ENCODE measurements at places on chromosomes 5 and 9.

DNA sequence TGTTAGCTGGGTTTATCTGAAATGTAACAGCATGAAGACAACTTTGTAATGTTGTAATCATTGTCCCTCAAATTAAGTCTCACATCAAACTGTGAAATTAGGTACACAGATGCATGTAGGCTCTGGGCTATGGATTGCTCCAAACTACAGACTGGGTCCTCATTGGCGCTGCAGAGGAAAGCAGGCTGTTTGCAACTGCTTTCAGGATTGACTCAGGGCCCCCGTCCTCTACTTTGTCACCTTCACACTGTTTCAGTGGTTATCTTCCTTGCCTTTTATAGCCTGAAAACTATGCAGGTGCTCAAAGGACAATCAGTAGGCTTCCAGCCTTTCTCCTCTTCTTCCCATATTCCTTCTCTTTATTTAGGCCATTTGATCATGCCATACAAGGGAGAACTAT lies 18.0 kb downstream of the GRAMD2B start:
- no peak for DNase-seq

DNA sequence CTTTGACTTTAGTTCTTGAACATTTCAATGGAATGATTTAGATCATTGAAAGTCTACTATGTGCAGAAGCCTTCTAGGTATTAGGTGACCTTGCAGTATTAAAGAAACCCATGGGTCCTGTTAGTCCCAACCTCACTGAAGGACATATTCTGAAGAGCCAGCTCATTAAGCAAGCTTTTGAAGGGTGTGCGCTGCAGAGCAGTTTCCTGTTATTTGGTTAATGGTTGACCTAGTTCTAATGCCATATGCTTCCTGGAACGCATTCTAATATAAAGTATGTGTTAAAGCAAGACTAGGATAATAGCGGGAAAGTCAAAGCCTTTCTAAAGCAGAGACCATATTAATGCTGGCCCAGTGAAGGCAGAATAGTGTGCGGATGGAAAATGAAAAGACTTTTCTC lies 20.1 kb downstream of the ZNF462 start:
- DNase-seq: no peak

DNA sequence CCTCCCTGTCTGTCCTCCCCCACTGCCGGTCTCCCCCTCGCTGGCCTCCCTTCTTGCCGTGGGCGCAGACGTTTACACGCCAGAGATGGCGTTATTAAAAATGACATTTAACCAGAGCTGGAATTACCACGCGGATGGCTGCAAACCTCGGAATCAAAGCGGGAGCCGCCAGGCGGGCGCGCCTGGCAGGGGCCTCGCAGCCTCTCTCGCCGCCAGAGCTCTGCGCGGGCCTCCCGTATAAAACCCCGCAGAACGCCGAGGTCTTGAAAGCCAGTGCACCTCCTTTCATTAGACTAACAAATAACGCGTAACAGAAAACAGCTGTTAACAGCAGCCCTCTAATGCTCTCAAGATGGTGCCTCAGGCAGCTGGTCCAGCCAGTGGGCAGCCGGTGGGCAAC lies 10.2 kb downstream of the PRRX2 start:
- DNase-seq: no peak

GRCh38 chr5:119287547-119288111 lies 68.2 kb upstream of the TNFAIP8 start:
- no peak for DNase-seq

- DNase-seq: no peak
Observed at GRCh38 chr5:144304688-144305087, 134.0 kb downstream of the KCTD16 start.

GRCh38 chr5:135364421-135365262 lies 34.4 kb downstream of the MACROH2A1 start:
- DNase-seq: no peak

DNA sequence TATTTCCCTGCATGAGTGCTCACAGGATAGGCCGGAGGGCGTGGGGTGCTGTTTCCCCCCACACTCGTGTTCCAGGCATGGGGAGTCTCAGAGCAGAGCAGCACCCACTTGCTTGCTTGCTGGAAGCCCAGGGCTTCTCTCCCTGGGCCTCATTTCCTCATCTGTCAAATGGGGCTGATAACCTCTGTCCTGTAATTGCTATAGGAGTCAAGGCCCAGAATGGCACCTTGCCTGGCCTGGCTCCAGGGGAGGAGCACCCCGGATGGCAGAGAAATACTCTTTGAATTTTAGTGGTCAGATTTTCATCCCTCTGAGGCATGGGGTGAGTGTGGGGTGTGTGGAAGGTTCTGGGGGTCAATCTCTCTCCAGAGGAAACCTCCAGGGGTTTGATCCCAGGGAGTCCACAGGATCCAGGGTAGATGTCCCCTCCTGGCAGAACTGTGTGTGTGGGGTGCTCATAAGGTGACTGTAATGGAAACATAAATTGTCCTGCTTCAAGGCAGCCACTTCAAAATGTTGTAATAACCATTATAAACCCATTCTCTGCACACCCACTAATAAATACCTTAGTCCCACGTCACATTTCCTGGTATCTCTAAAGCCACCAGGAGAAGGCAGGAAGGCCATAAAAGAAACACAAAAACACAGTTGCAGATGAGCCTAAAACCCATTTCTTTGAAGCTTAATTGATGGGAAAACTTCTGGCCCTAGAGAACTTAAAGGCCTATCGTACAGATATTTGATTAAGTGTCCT lies 272.2 kb downstream of the FSTL4 start:
- DNase-seq: no peak

DNA sequence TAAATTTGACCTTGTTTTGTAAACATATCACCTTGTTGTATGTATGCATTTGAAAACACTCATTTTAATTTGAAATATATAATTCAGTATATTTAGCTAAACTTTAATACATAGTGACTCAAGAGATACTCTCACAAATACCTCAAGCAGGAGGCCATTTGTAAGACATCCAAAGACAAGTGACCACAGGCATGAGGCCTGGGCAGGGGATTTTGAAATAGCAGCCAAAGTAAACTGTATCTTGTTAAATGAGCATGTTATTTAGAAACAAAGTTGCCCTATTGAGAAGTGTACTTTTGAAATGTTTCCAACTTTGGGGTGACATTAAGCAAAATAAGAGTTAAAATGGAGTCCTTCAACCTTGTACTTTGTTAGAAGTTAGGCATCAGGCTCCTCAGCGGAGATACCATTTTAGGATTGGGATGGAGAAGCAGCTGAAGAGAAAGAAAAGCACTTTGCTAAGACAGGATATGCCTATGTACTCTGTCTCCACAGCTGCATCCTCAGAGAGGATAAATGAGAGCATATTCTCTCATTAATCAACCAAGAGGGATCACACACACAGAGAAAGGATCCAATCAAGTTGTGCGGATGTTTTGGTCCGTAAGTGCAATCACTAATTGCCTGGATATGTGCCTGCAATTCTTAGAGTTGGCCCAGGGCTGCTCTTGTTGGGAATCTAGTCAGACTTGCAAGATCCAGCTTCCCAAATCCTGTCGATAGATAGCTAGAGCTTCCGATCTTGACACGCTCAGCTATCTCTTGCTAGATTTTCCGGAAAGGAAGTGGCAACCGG lies 157.5 kb upstream of the HAPLN1 start:
- peak; percentile 86 for DNase-seq

DNA sequence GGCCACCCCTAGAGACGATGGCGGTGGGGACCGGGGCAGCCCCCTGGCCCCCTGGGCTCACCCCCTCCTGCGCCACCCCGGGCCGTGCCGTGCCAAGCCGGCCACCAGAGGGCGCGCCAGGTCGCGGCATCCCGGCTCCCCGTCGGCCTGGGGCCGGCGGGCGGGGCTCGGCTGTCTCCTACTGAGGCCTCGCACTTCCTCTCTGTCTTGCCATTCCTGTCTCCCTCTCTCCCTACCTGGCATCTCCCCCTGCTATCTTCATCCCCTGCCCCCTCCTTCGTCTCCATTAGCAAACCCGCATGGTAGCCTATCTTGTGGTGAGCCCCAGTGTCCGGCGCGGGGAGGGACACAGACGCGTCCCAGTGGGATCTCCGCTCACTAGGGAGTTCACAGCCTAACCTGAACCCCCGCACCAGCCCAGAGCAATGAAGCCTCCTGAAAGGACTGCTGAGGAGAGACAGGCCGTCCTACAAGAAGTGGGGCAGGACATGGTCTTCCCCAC lies 29.8 kb upstream of the FABP6 start:
- no peak for DNase-seq

GRCh38 chr9:133788819-133789717 lies 50.9 kb upstream of the SARDH start:
- DNase-seq: no peak

DNA sequence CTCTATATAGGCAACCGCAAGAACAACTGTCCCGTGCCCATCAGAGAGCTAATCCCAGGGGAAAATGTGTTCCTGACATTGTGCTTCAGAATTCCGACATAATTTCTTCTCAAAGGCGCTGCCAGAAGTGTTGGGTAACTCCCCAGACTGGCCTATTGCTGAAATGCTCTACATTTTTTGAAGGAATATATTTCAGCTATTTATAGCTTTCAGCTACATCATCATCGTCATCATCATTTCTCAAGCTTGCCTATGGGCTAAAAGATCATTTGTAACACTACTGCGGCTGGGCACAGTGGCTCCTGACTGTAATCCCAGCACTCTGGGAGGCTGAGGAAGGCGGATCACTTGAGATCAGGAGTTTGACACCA lies 49.7 kb downstream of the MYO10 start:
- no peak for DNase-seq

DNA sequence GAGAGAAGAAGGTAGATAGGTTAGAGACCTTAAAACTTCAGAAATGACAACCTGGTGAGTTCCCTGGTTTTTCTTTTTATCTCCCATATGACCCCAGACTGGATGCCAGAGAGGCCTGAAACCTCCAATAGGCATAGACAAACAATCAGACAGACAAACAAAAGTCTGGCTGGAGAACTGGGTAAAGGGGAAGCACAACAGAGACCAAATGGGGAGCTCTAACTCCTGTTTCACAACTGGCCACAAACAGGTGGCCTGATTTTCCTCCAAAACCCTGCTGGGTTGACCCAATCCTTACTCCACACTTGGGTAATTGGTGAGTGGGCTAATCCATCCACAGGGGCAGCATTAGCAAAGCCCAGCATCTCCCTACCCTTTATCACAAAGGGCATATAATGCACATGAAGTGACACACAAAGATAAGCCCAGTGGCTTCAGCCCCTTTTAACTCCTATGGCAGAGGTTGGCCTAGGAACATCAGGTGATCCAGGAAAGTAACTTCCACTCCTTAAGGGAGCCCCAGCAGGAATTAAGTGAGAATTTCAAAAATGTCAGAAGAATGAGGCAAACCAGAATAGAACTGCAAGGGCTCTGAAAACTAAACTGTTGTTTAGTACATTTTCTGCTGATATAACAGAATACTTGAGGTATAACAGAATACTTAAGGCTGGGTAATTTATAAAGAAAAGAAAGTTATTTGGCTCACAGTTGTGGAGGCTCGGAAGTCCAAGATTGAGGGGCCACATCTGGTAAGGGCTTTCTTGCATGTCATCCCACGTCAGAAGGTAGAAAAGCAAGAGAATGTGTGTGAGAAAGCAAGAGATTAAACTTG lies 60.9 kb upstream of the ROR2 start:
- DNase-seq: no peak

- no peak for DNase-seq
Observed at GRCh38 chr9:134381272-134381661, 55.0 kb downstream of the RXRA start.

DNA sequence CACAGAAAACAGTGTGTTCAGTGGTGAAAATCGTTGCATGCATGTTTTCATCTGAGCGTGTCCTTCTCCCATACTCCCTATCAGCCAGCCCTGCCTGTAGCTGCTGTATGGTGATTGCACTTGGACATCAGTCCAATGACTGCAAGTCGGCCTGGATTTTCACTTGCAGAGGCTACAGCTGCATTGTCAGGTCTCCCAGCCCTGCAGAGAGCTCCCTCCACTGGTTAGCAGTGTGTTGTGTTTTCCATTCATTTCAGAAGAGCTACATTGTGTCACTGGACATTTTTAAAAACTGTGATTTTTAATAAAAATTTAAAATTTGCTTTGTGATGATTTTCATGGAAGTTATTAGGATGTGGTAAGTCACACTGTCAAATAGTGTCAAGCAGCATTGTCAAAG lies 96.6 kb downstream of the SYK start:
- no peak for DNase-seq

DNA sequence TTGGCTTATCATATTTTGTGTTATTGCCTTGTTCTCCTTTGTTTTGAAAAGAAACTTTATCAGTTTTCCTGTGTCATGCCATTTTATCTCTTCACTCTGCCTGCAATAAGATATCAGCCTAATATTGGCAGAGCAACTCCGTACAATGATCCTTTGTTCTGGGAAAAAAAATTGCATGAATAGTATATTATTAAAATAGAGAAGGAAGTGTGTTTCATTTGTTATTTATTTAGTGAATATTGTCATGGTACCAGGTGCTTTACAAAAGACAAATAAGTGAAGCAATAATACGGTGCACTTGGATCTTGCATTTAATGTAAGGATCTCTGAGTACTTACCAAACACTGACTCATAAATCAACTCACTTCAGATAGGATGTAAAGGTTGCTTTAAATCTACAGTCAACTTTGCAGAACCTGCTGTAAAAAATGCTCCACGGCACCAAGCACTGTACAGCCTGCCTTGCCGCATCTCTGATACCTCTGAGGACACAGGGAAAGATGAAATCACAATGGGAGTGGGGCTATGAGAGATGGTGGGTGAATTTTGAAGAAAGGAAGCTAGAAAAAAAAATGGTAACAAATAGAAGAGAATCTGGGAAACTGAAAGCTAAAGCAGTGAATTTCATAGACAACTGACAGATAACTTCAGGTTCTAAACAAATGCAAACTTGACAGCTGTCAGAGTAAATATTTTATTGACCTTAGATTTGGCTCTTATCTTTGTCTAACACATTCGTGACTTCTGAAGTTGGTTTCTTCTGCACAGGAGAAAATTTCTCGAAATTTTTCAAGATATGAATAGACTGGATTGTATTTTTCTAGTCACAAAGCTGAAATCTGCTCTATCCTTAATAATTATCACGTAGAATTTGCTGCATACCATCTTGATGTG lies 232.1 kb downstream of the ENC1 start:
- no peak for DNase-seq

- DNase-seq: no peak
Observed at GRCh38 chr5:55915783-55916182, 64.6 kb downstream of the IL31RA start.

DNA sequence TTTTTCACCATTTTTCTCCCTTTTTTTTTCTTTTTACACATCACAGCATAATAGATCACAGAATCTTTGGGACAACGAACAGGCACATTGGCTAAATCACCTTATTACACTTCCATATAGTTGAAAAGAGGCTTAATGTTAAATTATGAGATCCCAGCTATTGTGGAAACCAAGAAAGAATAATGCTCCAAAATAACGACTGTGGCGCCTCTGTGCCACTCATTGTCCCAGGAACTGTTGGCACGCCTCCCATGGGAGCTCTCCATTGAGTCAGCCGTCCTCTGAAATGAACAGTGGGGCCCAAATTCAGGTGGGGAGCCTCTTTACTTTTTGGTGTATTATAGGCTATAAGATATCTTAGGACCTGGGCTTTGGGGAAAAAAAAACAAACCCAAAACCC lies 82.2 kb upstream of the NFIB start:
- no peak for DNase-seq
